ENCODE measurements at places on chromosomes 16 and 17. TPM values are rescaled to one million over a fixed set of nuclear protein-coding genes. Genes with fewer than 3 reads are reported as not detected.

GRCh38 chr17:66198242-66198641, 6.3 kb upstream of the CEP112 start:
- no peak for DNase-seq

DNA sequence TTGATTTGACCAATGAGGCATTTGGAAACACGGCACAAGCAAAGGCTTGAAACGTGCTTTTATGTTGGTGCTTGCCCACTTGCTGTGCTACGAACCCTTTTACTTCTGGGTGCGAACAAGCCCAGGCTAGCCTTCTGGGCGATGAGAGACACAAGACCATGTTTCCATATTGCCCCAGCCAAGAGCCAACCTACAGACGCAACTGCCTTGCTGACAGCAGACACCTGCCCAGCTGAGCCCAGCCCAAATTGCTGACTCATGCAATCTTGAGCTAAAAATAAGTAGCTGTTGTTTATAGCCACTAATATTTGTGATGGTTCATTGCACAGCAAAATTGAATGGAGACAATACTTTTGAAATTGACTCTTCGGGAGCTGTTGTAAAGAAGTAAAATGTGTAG, 464.5 kb downstream of the WWOX start:
- DNase-seq = no peak

- peak; percentile 42 for DNase-seq
Measured at GRCh38 chr17:75047398-75048098, 523 bp downstream of the KCTD2 start.

SHISA6 gene
- total RNA-seq = not detected

DNA sequence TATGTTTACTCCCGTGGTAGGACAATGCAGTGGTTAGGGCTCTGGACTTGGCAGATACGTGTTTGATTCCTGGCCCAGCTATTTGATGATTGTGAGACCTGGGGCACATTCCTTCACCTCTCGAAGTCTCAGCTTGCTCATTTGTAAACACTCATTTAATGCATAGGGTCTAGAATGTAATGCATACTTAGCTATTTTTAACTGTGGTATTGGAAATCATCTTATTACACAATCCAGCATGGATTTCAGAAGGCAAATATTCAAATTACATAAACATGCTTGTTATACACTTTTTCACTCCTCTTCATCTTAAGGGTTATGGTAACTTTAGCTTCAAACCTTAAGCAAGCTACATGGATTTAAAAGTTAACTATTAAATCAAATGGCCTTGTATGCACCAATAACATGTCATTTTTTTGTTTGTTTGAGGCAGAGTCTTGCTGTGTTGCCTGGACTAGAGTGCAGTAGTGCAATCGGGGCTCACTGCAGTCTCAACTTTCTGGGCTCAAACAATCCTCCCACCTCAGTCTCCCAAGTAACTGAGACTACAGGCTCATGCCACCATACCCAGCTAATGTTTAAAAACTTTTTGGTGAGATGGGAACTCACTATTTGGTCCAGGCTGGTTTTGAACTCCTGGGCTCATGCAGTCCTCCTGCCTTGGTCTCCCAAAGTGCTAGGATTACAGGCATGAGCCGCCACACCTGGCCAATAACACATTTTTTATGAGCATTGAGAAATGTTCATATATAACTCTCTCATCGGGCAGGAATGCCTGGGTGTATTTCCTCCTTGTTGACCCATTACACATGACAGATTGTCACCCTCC, 52.5 kb downstream of the VAT1L start:
- DNase-seq = no peak

ABCC6 gene
- total RNA-seq = not detected

SLC16A11 gene
- 2.9 TPM for total RNA-seq

QRICH2 gene
- 4.5 TPM for total RNA-seq

GRCh38 chr16:67516296-67517154, 12.1 kb upstream of the RIPOR1 start:
- DNase-seq = no peak

DNA sequence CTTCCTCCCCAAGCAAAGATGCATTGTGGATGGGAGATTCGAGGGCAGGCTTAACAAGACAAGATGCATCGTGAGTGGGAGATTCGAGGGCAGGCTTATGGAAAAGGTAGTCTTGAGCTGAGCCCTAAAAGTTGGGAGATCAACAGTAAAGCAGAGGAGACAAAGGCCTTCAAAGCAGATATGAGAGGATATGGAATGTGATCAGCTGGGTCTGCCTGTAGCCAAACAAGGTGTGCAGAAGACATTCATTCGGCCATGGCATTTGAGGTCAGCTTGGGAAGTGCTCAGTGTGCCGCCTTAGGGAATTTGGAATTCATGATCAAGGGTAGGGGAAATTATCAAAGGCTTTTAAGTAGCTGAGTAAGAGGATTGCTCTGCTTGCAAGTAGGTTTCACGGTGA, 39.5 kb downstream of the DNAH9 start:
- no peak for DNase-seq

DNA sequence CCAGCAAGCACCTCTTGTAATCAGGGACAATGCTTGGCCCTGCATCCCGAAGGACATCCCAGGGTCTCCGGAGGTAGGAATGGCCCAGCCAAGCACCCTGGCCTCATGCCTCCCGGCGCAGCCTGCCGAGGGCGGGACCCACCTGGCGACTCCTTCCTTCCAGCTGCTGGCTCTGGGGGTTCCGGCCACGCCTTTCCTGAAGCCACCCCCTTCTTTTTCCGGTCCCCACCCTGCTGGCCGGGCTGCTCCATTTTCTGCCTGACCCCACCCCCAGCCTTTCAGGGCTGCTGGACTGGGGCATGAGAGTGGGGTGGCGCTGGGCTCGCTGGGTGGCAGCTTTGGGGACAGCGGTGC, 22.5 kb upstream of the CIBAR2 start:
- no peak for DNase-seq

KREMEN2 gene
- total RNA-seq = 0.12 TPM

GRCh38 chr16:35184356-35184870, 1725.0 kb downstream of the TP53TG3F start:
- DNase-seq = no peak

GRCh38 chr17:17714261-17714866, 33.1 kb downstream of the RAI1 start:
- DNase-seq = no peak

DNA sequence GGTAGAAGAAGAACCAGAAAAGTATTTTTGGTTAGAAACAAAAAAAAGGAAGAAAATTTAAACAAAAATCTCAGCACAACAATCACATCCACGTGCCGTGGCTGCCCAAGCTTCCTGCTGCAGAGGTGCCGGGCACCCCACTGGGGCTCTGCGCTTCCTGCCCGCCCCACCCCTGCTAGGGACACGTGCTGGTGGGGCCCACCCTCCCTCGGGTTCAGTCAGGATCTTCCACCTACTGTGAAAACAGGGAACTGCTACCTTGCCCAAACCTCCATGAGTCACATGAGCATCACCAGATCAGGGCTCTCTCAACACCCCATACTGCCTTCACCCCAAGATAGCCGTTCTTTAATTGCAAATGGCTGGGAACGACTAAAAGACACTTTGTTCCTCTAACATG, 24.4 kb upstream of the CYTH1 start:
- DNase-seq = peak; percentile 72

DNA sequence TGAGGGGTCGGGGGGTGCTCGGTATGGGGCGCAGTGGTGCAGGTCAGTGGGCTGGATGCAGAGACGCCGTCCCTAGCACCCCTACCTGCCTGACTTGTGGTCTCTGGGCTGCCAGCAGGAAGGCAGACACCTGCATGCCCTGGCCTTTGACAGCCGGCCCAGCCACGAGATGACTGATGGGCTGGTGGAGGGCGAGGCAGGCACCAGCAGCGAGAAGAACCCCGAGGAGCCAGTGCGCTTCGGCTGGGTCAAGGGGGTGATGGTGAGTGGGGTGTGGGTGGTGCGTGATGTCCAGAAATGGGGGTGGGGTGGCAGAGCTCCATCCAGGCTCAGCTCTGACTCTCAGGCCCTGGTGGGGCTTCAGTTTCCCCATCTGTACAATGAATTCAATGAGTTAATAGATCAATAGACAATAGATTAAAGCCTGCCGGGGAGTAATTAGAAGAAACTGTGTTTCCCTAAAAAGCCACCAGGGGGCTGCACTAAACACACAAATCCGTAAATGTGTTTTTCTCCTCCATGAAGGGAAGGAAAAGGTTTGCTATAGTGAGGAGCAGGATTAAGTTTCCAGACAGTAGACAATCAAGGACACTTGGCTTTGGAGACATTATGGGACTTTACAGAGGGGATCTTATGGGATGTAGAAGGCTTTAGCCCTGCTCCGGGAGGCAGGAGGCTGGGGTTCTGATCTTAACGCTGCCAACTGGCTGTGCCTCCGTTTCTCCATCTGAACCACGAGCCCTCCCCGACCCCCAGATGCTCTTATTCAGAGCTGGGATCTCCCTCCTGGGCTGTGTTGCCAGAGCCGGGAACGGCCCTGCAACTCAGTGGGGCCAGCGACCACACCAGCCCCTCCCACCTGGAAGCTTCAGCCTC, 2.2 kb downstream of the SLC12A3 start:
- peak; percentile 51 for DNase-seq

SNX20 gene
- total RNA-seq = 45.2 TPM
